ENCODE measurements at places on chromosomes 7 and 10. TPM values are rescaled to one million over a fixed set of nuclear protein-coding genes. Genes with fewer than 3 reads are reported as not detected.
A peak's percentile ranks its signal among the peaks of the same experiment; 100 is the strongest.

GRCh38 chr10:3172081-3172445, 519 bp downstream of the PITRM1 start:
- peaks cover 19% of the 10 kb centered on the region for H3K4me1 ChIP-seq
- peak overlapping the region; percentile 85 for H3K4me3 ChIP-seq
- peaks cover 14% of the 10 kb centered on the region for H3K36me3 ChIP-seq
- DNase-seq: no peak

- H3K36me3 ChIP-seq: peaks cover 34% of the 10 kb centered on the region
- no peak overlapping the region for H3K27ac ChIP-seq
- no peaks in the 10 kb centered on the region for H3K27me3 ChIP-seq
These were observed 88.9 kb downstream of the ARMH3 start for GRCh38 chr10:101967119-101967518.

- peak overlapping the region; percentile 60 for H3K27ac ChIP-seq
- no peaks in the 10 kb centered on the region for H3K36me3 ChIP-seq
- no peak for DNase-seq
- H3K4me1 ChIP-seq: peaks cover 12% of the 10 kb centered on the region
- H3K4me3 ChIP-seq: peak overlapping the region; percentile 75
These were observed 62.9 kb upstream of the FAM171A1 start for GRCh38 chr10:15433850-15434537.

DNA sequence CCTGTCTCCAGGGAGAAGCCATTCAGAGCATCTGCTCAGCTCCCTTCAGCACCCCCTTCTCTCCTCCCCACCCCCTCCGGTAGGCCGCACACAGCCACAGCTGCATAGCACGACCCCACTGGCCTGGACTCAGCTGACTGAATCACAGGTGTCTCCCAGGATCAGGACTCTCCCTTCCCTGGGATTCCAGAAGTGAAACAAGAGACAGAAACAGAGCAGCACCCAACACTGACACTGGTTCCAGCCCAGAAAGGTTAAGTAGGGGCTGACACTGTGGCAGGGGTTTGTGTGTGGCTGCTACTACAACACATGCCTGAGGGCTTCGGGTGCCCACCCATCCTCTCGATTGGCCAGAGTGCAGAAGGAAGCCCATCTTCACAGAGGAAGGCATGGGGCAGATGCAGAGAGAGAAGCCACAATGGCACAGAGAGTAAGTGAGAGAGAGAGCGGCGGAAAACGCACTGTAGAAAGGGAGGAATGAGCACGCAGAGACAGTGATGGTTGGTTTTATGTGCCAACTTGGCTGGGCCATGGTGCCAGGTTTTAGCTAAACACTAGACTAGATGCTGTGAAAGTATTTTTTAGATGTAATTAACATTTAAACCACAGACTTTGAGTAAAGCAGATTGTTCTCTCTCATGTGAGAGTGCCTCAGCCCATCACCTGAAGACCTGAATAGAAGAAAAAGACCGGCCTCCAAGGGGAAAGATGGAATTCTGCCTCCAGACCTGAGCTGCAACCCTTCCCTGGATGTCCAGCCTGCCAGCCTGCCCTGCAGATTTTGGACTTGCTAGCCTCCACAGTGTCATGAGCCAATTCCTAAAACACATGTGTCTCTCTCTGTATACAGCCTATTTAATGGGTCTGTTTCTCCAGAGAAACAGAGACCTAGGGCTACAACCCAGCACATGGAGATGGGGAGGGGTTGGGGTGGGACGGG, 107.5 kb downstream of the GRB10 start:
- no peak overlapping the region for H3K27ac ChIP-seq
- H3K4me1 ChIP-seq: peaks cover 26% of the 10 kb centered on the region
- no peaks in the 10 kb centered on the region for H3K27me3 ChIP-seq
- DNase-seq: no peak
- peaks cover 25% of the 10 kb centered on the region for H3K36me3 ChIP-seq

DNA sequence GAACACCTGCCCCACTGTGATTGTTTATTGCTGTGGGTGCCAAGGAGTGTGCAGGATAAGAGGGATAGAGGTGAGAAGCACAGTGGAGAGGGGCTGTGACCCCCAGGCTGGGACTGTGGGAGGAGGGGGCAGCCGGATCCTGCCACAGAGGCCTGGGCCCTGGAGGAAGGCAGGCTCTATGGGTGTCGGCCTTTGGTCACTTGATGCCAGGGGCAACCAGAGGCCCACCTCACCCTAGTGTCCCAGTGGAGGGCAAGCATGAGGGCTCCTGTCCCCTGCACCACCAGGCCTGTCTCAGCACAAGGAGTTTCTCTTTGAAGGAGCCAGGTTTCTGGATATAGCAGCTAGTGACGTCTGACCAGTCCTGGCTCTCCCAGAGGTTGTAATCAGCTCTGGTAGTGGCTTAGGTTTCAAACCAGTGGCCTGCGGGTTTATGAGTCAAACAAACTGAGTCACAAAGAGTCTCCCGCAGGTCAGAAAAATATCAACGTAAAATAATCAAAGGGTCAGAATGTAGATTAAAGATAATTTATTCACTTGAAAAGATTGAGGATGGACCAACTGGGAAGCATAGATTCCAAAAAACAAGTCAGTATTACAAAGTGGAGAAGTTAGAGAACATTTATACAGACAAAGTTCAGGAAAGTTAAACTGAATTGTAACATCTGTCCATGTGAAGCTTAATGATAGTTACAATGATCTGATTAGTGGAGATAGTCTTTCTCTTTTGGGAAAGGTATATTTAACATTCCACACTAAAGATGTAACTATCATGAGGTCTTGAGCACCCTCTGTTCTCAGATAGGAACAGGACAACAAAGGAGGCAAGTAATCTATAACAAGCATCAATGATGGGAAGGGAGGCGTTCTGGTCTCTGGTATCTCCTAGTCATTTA, 37.2 kb upstream of the ZNF488 start:
- no peaks in the 10 kb centered on the region for H3K27me3 ChIP-seq
- DNase-seq: peak; percentile 75
- no peak overlapping the region for H3K27ac ChIP-seq
- no peaks in the 10 kb centered on the region for H3K36me3 ChIP-seq
- H3K4me1 ChIP-seq: peaks cover 2% of the 10 kb centered on the region

GRCh38 chr7:105849122-105849855, 27.1 kb downstream of the ATXN7L1 start:
- H3K4me3 ChIP-seq: no peak overlapping the region
- H3K36me3 ChIP-seq: peaks cover 7% of the 10 kb centered on the region
- no peak for DNase-seq

DNA sequence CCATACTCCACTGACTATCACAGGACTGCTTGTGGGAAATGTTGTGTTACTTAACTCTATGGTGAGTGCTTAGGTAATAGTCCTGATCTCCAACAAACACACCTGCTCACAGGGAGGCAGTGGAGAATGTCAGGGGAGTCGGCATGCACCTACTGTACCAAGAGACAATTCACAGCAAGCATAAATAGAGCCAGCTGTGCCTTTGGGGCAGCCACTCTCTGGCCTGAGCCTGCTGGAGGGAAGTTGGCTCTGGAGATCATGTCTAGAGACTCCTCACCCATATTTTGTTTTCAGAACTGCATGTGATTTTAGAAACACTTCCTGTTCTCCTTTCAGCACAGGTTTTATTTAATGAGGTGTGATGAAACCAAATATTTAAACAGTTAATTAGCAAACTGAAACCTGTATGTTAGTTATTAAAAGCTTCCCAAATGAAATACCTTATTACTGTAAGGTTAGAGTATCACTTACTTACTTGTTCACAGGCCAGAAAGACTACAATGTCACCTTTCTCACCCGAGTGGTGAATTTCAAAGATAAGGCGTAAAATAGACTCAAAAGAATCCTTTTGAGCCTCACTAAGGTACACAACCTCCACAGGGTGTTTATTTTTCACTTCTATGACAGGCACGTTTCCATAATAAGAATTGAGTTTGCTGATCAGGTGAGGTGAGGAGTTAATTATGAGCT, 21.8 kb downstream of the DHX32 start:
- H3K4me3 ChIP-seq: no peak overlapping the region
- H3K27ac ChIP-seq: no peak overlapping the region
- peaks cover 15% of the 10 kb centered on the region for H3K36me3 ChIP-seq
- H3K27me3 ChIP-seq: no peaks in the 10 kb centered on the region

The KRIT1 gene
- total RNA-seq: 38.3 TPM

The AOAH gene
- total RNA-seq: not detected

The TMEM184A gene
- total RNA-seq: 0.27 TPM

The TMEM106B gene
- 64.0 TPM for total RNA-seq

The ABCB8 gene
- total RNA-seq: 39.7 TPM

The GPR146 gene
- total RNA-seq: 1.9 TPM

The GJD4 gene
- not detected for total RNA-seq

The DGKI gene
- 3.0 TPM for total RNA-seq

The LIPM gene
- not detected for total RNA-seq

The CHAT gene
- total RNA-seq: not detected
